Nucleus accumbens (tissue), 56 donors: ENCODE measurements at places on chromosomes 5 and 9.

DNA sequence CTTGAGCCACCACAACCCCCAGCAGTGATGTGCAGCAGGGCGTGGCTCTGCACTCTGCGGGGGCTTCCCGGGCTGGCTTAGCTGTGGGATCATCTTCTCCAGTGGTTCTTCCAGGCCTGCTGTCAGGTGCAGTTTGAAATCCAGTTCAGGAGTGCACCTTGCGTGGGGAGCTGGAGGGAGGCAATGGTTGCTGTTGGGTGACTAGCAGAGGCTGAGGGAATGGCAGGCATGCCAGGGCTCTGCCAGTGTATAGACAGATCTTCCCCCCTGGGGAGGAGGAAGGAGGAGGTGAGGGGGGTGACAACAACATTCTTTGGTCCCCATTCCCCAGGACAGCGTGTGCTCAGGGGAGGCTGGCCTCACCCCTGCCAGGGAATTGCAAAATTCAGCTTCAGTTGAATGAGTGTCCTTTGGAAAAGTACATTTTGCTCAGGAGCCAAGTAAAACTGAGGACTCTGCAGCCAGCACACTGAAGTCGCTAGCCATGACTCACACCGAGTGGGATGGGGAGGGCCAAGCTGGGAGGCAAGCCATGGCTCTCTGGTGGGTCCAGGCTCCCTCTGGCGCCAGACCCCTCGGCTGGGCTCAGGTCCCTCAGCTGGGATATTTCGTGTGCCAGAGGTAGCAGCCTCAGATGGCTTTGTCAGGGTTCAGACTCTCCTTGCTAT is 35.0 kb downstream of the ERGIC1 start:
- no peak for DNase-seq

GRCh38 chr9:16139774-16140173 is 586.9 kb downstream of the CCDC171 start:
- no peak for DNase-seq

GRCh38 chr9:114205171-114206015 is 50.1 kb downstream of the COL27A1 start:
- peak; percentile 74 for DNase-seq

- no peak for DNase-seq
Observed at GRCh38 chr9:6040077-6040476, 24.7 kb upstream of the RANBP6 start.

DNA sequence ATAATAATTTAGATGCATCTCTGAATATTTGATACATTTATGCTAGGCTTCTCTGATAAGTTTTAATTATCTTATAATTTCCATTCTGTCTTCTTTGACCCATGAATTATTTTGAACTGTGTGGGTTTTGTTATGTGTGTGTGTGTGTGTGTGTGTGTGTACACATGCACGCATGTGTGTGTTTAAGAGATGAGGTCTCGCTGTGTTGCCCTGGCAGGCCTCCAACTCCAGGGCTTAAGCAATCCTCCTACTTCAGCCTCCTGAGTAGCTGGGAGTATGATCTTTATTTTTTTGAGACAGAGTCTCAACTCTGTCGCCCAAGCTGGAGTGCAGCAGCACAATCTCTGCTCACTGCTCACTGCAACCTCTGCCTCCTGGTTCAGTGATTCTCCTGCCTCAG is 75.4 kb downstream of the NDUFAF2 start:
- DNase-seq = no peak

- no peak for DNase-seq
Observed at GRCh38 chr5:144582066-144582465, 411.4 kb downstream of the KCTD16 start.

DNA sequence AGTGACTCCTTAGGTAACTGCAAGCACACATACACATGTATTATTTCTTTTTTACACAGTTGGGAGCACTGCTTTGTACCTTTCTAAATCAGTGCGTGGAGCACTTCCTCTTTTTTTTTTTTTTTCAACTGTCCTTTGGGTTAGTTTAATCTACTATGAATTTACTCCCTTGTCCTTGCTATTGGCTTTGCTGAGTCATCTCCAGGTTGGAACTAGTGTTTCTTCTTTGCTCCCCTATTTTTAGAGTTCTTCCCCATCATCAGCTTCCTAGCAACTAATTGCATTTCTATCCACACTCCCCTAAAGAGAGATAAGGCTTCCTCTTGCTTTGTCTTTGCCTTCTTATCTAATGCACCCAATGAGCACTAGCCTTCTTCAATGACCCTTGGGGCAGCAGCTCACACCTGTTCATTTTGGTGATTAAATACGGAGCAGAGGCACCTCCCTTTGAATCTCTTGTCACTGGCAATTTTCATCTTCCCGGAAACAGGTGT is 24.3 kb downstream of the S100Z start:
- DNase-seq = no peak

DNA sequence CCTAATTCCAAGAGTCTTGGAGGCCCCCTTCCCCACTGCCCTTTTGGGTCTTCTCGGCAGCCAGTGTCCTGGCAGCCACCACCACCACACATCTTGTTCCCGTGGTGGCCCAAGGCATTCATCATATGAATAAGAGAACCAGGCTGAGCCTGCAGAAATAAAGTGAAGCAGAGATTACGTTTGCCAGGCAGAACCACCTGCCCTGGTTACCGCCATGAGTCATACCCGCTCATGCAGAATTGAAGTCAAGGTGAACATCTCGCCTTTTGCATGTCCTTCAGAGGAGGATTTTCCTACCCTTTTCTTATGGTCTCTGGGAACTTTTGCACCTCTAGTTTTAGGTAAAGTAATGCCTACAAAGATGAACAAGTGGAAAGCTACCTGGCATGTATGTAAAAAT is 119.5 kb upstream of the LMX1B start:
- no peak for DNase-seq

DNA sequence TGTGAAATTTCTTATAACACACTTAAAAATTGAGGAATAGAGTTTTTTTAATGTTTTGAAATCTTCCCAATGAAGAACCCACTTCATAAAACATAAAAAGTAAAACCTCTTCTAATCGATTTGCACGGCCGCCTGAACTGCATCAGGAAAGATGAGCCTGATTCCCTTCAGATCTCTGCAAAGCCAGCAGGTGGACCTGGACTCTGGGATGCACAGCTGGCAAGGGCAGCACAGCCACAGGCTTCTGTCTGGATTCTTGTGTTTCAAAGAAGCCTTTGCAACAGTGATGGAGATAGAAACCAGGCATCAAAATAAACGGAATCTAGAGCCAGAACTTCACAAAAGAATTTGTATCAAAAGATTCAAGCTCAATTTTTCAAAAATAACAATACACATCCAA is 36.0 kb upstream of the SPATA31C2 start:
- DNase-seq = no peak

- DNase-seq = no peak
Observed at GRCh38 chr5:36334315-36334714, 32.6 kb upstream of the RANBP3L start.

DNA sequence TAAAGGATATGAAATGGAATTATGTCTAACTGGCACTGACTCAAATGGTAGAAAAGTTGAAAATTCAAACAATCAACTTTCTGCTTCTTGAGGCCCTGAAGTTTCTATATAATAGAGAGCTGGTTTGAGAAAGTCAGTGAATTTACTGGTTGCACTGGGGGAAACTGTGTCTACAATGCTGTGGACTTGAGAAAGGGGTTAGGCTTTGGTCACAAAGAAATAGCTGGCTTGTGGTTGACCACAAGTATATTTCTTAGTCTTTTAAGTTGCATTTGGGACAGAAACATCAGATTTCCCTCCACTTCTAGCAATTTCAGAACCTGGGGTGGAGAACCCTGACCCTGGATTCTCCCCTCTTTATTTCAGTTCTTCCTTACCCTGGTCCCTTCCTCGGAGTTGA is 192.6 kb upstream of the ACTBL2 start:
- no peak for DNase-seq

GRCh38 chr5:89992201-89992600 is 417.4 kb downstream of the CETN3 start:
- no peak for DNase-seq

DNA sequence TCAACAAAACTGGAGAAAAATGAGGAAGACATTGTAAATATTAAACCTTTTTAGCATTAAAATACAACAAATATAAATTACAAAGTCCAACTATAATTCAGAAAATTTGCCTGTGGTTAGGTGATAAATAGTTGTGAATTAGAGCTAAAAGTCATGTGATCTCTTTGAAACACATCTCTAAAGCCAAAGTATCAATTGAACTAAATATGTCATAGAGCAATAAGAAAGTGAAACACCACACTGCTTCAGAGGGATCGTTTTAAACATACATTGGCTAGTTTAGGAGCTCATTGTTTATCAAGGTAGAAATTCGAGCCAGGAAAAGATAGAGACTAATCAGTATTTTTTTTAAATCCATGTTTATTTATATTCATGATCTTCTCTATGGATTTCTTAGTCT is 606.3 kb upstream of the ITGA1 start:
- no peak for DNase-seq

DNA sequence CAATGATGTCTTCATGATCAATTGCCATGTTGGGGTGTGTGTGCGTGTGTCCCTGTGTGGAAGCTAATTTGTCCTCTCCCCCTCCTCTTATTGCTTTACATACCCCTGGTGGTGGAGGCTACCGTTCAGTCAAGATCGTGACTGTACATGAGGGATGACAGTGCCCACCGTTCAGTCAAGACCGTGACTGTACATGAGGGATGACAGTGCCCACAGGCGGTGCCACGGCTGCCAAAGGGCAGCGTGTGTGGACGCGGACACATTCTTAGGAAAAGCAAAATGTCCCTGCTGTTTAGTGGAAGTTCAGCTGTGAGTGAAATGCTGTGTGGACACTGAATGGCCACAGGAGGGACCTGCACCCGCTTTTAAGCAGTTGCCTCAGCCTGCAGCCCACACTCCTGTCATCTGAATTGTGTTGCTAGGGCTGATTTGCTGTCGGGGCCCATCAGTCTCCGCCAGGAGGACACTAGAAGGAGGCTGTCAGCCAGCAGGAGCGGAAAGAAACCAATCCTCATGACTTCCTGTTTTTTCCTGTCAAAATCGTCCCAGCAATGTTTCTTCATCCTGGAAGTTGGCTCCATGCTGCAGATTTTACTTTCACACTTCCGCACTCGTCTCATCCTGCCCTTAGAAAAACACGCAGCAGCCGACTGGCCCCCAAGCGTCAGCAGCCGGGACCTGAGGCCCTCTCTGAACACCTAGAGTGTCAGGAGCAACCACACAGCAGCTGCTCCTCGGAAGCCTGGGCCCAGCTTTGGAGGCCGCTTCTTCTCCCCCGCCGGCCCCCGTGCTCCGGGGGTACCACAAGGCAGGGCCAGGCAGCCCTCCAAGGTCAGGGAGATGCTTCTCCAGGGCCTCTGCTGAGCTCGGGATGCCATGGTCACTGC is 9.1 kb downstream of the OR2V1 start:
- no peak for DNase-seq

DNA sequence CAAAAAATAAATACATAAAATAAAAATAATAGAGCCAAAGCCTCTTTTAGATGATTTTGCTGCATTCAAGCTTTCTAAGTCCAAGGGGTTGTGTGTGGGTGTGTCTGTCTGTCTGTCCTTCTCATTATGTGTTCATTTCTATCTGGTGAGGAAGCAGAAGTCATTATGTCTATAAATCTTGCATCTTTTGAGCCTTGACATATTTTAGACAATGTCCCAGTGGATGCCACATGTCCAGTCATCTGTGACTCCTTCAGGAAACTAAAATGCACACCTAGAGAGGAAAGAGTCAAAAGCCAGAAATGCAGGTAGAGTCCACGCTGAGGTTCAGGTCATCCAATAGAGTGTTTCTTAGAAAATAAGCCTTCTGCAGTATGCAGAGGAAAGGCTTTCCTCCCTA is 80.9 kb downstream of the GALNT10 start:
- DNase-seq = no peak

- peak; percentile 65 for DNase-seq
Observed at GRCh38 chr5:157915638-157916037, 56.7 kb upstream of the CLINT1 start.

- no peak for DNase-seq
Observed at GRCh38 chr5:139207297-139208000, 9.3 kb upstream of the SIL1 start.

- no peak for DNase-seq
Observed at GRCh38 chr5:174272671-174273070, 227.2 kb downstream of the NSG2 start.

- no peak for DNase-seq
Observed at GRCh38 chr5:138974227-138975063, 99.3 kb upstream of the LRRTM2 start.

- no peak for DNase-seq
Observed at GRCh38 chr9:69951411-69951810, 92.2 kb upstream of the MAMDC2 start.

- DNase-seq = no peak
Observed at GRCh38 chr5:15762668-15763067, 262.7 kb downstream of the FBXL7 start.

DNA sequence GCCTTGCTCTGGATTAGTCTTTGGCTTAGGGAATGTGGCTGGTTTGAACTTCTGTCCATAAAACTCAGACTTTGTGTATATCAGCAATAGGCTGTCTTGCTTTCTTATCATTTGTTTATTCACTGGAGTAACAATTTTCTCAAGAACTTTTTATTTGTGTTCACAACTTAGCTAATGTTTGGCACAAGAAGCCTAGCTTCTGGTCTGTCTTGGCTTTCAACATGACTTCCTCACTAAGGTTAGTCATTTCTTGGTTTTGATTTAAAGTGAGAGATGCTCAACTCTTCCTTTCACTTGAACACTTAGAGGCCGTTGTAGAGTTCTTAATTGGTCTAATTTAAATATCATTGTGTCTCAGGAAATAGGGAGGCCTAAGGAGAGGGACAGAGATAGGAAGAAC is 4.9 kb downstream of the FBXO38 start:
- no peak for DNase-seq

- no peak for DNase-seq
Observed at GRCh38 chr5:5588386-5588785, 165.9 kb downstream of the ICE1 start.

DNA sequence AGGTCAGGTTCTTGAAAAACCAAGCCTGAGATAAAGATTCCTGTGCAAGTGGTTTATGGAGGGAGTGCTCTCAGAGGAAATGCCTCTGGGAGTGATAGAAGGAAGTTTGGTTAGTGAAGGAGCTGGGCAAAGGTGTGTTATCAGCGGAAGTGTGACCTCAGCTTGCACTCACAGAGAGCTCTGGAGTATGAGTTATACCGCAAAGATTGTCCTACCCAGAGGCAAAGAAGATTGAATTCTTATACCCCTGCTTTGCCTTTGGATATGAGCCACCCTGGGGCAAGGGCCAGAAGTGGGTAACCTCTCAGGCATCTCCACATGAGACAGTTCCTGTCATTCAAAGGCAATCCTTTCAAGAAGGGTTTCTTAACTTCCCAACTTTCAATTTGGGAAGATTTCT is 145.6 kb downstream of the MUSK start:
- no peak for DNase-seq

- DNase-seq = no peak
Observed at GRCh38 chr9:87959916-87960581, 14.3 kb downstream of the CDK20 start.

- DNase-seq = no peak
Observed at GRCh38 chr5:72597456-72597948, 90.3 kb upstream of the ZNF366 start.
